Bronchial smooth muscle cell (primary cell): ENCODE measurements at places on chromosomes 6 and 20. TPM values are rescaled to one million over a fixed set of nuclear protein-coding genes. Genes with fewer than 3 reads are reported as not detected.

The HLA-DMA gene
- 4.6 and 5.3 TPM in 2 replicates for total RNA-seq

The SPATS1 gene
- 0.16 TPM in 1 of 2 replicates, not detected in the other for total RNA-seq

The RSPH3 gene
- 4.4 and 4.8 TPM in 2 replicates for total RNA-seq

The SNX21 gene
- total RNA-seq: 80.1 and 108 TPM in 2 replicates

The SRSF12 gene
- total RNA-seq: not detected in 2 replicates

The KCNK5 gene
- not detected in 2 replicates for total RNA-seq

The TREM1 gene
- total RNA-seq: 0.16 TPM in 1 of 2 replicates, not detected in the other

The KIF16B gene
- 13.8 and 17.0 TPM in 2 replicates for total RNA-seq

The CST4 gene
- not detected in 2 replicates for total RNA-seq

The OOEP gene
- not detected in 2 replicates for total RNA-seq

The TFAP2D gene
- not detected in 2 replicates for total RNA-seq

The PDE7B gene
- total RNA-seq: 43.3 and 65.6 TPM in 2 replicates

The EFCAB8 gene
- total RNA-seq: under 0.01 TPM in 1 of 2 replicates, not detected in the other

The BTN2A1 gene
- total RNA-seq: 8.7 and 9.6 TPM in 2 replicates

The VSX1 gene
- not detected in 2 replicates for total RNA-seq

The LY6G5C gene
- 0.09 and 0.63 TPM in 2 replicates for total RNA-seq

The ELOVL2 gene
- total RNA-seq: not detected in 2 replicates

The CCN5 gene
- total RNA-seq: 3.0 and 8.8 TPM in 2 replicates

The GSTA3 gene
- total RNA-seq: 0.17 TPM in 1 of 2 replicates, not detected in the other

The ZFP57 gene
- 2.8 TPM in 1 of 2 replicates, not detected in the other for total RNA-seq

The GSTA1 gene
- total RNA-seq: not detected in 2 replicates

The KIAA1755 gene
- 3.3 and 4.1 TPM in 2 replicates for total RNA-seq

The GPLD1 gene
- under 0.01 and 0.09 TPM in 2 replicates for total RNA-seq

The PRRT1 gene
- 0.09 and 0.32 TPM in 2 replicates for total RNA-seq

The FAM184A gene
- total RNA-seq: under 0.01 and 0.16 TPM in 2 replicates

The TRIM31 gene
- not detected in 2 replicates for total RNA-seq

The TRIM26 gene
- total RNA-seq: 16.7 and 26.4 TPM in 2 replicates

The C6orf132 gene
- total RNA-seq: 0.63 TPM in 1 of 2 replicates, not detected in the other

The RAET1E gene
- 1.1 and 1.4 TPM in 2 replicates for total RNA-seq

The ZC2HC1B gene
- not detected in 2 replicates for total RNA-seq

The LY6G6F gene
- not detected in 2 replicates for total RNA-seq

The MDFI gene
- total RNA-seq: 0.26 TPM in 1 of 2 replicates, not detected in the other

The SF3B5 gene
- 105 and 142 TPM in 2 replicates for total RNA-seq

The HLA-C gene
- total RNA-seq: 61.2 and 189 TPM in 2 replicates

The MBOAT1 gene
- 2.4 and 5.5 TPM in 2 replicates for total RNA-seq

The SALL4 gene
- under 0.01 and 0.09 TPM in 2 replicates for total RNA-seq

The GPSM3 gene
- 0.17 and 0.95 TPM in 2 replicates for total RNA-seq

The LGSN gene
- total RNA-seq: under 0.01 TPM in 1 of 2 replicates, not detected in the other

The ZNF335 gene
- 9.1 and 14.1 TPM in 2 replicates for total RNA-seq

The GUCA1A gene
- total RNA-seq: under 0.01 TPM in 1 of 2 replicates, not detected in the other

The BMP7 gene
- not detected in 2 replicates for total RNA-seq

The CFB gene
- total RNA-seq: 33.7 and 56.8 TPM in 2 replicates
